Activated CD4-positive, alpha-beta T cell treated with anti-CD3 and anti-CD28 coated beads, Interleukin-2, Interleukin-6, amounts not matched to agents 100 ng/mL and 50 ng/mL, durations not matched to agents 16 hours and 8 hours (primary cell): ENCODE measurements at places on chromosomes 3 and 15.

DNA sequence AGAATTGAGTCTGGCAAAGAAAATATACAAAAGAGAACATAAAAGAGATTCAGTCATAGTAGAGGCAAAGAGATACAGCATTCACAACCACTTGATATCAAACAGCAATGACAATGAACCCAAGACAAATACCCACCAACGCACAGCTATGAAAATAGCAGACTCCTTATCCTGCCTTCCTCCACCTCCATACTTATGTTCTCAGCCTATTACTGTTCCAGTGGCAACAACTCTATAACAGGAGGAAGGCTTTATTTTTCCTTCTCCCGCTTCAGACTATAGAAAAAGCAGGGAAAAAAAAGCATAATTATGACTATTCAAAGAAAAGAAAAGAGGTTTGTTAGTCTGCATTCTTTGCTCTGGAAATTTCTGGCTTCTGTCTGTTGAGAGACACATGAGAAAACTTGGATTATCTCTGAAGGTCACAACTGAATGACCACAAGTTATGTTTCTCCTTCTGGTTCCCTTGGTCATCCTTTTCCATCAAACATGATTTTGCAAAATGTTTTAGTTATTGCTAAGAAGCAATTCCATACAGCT, 81.2 kb upstream of the PLXND1 start:
- DNase-seq: no peak

DNA sequence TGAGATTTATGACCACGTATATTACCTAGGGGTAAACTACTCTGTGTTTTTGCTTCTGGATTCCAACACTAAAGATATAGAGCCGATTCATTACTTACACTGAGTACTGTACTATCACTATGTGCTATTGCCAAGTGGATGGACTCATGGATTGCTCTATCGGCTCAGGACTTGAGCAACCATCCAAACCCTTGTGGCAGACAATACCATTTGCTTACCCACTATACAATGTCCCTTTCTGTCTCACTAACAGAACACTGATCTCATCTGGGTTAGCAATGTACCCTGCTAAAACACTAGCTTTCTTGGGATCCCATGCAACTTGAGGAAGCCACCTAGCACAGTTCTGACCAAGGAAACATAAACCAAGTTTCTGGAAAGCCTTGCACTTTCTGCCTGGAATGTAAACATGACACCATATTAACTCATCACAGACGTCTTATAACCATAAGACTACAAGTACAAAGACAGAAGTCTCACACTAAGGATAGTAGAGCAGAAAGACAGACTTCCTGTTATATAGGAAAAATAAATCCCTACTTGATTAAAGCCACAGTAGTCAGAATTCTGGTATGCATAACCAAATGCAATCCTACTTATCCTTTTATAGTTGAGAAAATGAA, 38.6 kb downstream of the HACD2 start:
- no peak for DNase-seq

GRCh38 chr3:183577346-183577745, 21.8 kb upstream of the KLHL6 start:
- no peak for DNase-seq

DNA sequence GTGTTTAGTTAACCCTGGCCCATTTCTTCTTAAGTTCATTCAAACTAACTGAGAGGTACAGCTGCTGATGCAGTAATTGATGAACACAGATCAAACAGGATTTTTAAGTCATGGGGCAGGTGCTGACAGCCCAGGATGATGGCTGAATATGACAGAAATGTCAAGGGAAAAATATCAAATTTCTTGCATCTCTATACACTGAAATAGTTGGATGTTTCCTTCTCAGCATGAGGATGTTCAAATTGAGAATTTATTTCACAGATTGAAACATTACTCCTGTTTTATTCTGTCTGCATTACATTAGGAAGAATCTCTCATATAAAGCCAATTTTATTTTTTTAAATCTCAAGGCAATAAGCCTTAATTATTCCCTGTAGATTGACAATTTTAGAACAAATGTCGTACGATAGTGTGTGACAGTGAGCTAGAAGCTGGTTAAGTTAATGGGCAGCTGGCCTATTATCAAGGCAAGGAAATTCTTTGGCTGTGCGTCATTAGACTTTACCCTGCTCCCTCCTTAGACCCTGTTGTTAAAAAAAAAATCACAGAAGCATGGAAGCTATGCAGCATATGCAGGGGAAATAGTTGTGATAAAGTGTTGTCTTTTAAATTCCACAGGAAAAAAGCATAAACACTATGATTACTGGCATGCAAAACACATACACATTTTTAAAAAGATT, 183.8 kb upstream of the KCNMB2 start:
- no peak for DNase-seq
